ENCODE measurements at places on chromosomes 2 and 18. TPM values are rescaled to one million over a fixed set of nuclear protein-coding genes. Genes with fewer than 3 reads are reported as not detected.

Gene FNDC4
- polyA plus RNA-seq: 13.6 TPM

Gene KYNU
- 0.67 TPM for polyA plus RNA-seq

Gene COBLL1
- 22.3 TPM for polyA plus RNA-seq

Gene SCN1A
- polyA plus RNA-seq: 1.3 TPM

Gene MC2R
- polyA plus RNA-seq: not detected
